Stomach (tissue), 19 donors: ENCODE measurements at places on chromosomes 6 and 20.

GRCh38 chr20:64000906-64001305, 20.0 kb downstream of the PRPF6 start:
- no peak overlapping the region for H3K27ac ChIP-seq
- no peaks in the 10 kb centered on the region for H3K4me1 ChIP-seq
- DNase-seq: no peak

- DNase-seq: no peak
- peak overlapping the region; percentile 21 for H3K27ac ChIP-seq
- no peaks in the 10 kb centered on the region for H3K27me3 ChIP-seq
- H3K36me3 ChIP-seq: no peaks in the 10 kb centered on the region
Observed at GRCh38 chr6:136720045-136720770, 72.1 kb downstream of the MAP3K5 start.

DNA sequence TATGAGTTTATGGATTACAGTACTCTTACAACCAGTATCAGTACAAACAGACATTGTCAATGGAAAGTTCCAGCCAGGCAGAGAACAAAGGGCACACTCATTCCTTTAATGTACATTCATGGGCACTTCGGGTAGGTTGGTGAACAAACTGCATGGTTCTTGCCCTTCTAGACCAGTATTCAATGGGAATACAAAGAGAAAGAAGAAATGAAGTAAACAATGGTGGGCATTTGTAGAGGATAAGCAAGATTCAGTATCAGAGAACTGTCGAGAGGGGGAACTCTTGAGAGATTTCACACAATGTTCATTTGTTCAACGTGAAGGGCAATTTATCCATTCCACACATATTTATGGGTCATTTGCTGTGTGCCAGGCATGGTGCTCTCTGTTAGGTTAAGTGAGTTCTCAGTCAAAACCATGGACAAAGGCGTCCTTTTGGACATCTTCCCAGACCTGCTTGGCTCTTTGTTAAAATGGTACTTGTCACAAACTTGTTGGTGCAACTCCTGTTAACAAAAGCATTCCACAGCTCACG, 714.8 kb downstream of the DHX35 start:
- no peak overlapping the region for H3K4me3 ChIP-seq
- H3K4me1 ChIP-seq: no peaks in the 10 kb centered on the region
- no peaks in the 10 kb centered on the region for H3K27me3 ChIP-seq
- H3K36me3 ChIP-seq: no peaks in the 10 kb centered on the region

- H3K27me3 ChIP-seq: no peaks in the 10 kb centered on the region
- peaks cover 5% of the 10 kb centered on the region for H3K4me1 ChIP-seq
- H3K27ac ChIP-seq: peak overlapping the region; percentile 30
- H3K4me3 ChIP-seq: no peak overlapping the region
Observed at GRCh38 chr6:96878143-96878542, 19.5 kb downstream of the NDUFAF4 start.

DNA sequence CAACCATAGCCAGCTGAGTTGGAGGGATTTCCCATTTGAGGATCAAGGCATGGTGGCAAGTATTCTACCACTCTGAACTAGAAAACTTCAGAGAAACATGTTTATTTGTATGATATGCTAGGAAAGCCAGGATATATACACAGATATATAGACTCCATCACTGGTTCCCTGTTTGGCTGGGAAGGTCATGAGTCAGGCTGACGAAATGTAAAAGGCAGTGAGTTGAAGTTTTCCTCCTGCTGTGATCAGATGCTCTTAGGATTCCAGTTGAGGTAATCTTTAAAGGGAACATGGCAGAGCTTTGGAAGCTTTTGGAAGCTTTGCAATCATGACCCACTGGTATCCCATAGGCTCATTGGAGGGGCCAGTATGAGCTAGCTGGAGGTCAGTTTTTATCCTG, 1369.1 kb downstream of the EPHA7 start:
- H3K4me1 ChIP-seq: no peaks in the 10 kb centered on the region
- no peaks in the 10 kb centered on the region for H3K27me3 ChIP-seq
- no peak overlapping the region for H3K4me3 ChIP-seq

DNA sequence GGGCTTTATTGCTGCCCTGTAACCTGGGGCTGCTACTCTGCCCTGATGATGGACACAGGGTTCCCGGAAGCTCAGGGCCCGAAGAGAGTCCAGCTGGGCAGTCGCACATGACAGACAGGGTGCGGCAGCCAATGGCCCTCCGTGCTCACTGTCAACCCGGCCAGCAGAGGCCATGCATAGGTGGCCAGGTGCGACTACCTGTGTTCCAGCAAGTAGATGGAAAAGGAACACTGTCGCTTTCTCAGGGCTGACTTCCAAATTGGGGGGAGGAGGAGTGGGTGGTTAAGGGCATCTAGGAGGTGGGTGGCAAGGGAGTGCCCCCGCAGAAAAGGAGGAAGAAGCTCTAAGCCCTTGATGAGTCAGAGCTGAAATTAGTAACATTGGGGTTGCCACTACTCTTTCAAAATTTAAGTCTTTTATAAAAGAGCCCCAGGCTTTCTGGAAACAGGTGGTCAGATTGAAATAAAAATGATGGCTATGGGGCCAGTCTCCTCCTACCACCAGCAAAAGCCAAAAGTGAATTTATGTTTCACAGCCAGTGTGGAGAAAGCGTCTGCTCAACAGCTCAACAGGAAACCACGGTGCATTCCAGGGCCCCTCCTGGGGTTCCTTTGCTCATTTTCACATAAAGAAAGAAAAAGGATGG, 2.3 kb upstream of the RAMACL start:
- H3K4me3 ChIP-seq: no peak overlapping the region
- no peak for DNase-seq
- no peaks in the 10 kb centered on the region for H3K27me3 ChIP-seq
- no peaks in the 10 kb centered on the region for H3K36me3 ChIP-seq
- no peak overlapping the region for H3K27ac ChIP-seq
- peaks cover 26% of the 10 kb centered on the region for H3K4me1 ChIP-seq
